Neural progenitor cell (in vitro differentiated cells): ENCODE measurements at places on chromosomes 2 and 18. TPM values are rescaled to one million over a fixed set of nuclear protein-coding genes. Genes with fewer than 3 reads are reported as not detected.

DNA sequence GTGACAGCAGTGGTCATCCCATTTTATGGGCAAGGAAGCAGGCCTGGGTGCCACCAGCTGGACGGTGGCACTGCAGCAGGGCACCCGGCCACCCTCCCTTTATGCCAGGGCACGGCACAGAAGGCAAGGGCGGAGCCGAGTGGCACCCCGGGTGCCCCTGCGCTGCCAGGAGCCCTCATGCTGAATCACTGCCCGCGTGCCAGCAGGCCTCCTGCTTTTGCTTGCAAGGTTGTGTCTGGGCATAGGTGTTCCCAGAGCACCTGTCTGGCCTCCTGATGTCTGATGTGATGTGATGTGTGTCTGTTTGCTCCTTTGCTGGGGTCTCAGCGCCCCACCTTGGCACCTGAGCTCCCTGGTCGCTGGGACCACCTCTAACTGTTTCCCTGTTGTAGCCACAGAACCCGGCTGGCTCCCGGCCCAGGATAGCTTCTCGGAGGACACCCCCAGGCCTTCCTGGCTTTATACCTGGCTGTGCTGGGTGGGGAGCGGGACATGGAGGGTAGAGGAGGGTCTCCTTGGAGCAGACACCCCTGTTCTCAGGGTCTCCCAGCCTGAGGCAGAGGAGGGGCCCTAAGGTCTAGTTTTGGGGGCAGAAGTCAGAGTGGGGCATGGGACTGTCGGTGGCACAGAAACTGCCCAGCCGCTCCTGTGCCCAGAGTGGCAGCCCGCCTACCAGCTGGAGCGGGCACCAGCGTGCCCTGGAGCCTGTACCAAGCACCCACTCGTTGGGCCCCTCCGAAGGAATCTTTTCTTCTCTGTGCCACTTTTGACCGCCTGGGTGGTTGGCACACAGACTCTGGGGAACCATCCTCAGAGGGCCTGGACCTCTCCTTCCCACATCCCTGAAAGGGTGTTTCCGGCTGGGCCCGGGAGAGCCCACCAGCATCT is 3.6 kb downstream of the GPC1 start:
- H3K36me3 ChIP-seq = no peaks in the 10 kb centered on the region
- no peak overlapping the region for H3K4me3 ChIP-seq
- peaks cover 17% of the 10 kb centered on the region for H3K27me3 ChIP-seq
- peaks cover 9% of the 10 kb centered on the region for H3K4me1 ChIP-seq
- no peak overlapping the region for H3K27ac ChIP-seq
- no peak for DNase-seq

DNA sequence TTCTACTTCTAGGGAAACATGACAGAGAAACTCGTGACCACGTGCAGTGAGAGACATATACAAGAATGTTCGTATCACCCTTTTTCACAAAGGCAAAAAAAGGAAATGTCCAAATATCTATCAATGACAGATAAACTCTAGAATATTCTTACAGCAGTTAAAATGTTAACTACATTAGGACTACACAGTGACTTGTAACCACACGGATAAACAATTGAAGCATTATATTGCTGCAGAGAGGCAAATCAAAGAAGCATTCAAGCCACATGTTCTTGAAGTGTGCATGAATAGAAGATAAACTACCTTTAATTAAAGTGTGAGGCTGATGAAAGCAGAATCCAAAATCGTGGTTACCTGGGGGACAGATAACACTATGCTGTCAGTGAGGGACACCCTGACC is 935.3 kb upstream of the KLHL29 start:
- no peak overlapping the region for H3K27ac ChIP-seq
- no peak for DNase-seq
- no peaks in the 10 kb centered on the region for H3K27me3 ChIP-seq
- H3K4me1 ChIP-seq = no peaks in the 10 kb centered on the region
- H3K36me3 ChIP-seq = no peaks in the 10 kb centered on the region

TMEM182 gene
- total RNA-seq = 4.2 and 4.6 TPM in 2 replicates

GRCh38 chr2:190477661-190478454 is 56.7 kb downstream of the NEMP2 start:
- H3K4me1 ChIP-seq = no peaks in the 10 kb centered on the region
- H3K36me3 ChIP-seq = no peaks in the 10 kb centered on the region
- H3K27ac ChIP-seq = no peak overlapping the region
- DNase-seq = no peak
- H3K27me3 ChIP-seq = no peaks in the 10 kb centered on the region

DNA sequence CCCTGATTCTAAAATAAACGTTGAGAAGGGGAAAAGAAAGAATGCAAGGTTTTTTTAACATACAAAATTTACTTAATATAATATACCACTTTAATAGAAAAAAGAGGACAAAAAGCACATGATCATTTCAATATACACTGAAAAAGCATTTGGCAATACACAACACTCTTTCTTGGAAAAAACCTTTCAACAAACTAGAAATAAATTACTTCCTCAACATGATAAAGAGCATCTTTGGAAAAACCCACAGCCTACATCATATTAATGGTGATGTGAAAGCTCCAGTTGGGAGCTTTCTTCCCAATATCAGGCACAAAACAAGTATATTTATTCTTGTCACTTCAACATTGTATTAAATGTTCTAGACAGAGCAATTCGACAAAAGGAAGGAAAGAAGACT is 3.0 kb upstream of the POLR1B start:
- H3K27ac ChIP-seq = no peak overlapping the region
- H3K36me3 ChIP-seq = no peaks in the 10 kb centered on the region
- H3K4me1 ChIP-seq = peaks cover 8% of the 10 kb centered on the region

KCNE4 gene
- total RNA-seq = not detected in 2 replicates

DNA sequence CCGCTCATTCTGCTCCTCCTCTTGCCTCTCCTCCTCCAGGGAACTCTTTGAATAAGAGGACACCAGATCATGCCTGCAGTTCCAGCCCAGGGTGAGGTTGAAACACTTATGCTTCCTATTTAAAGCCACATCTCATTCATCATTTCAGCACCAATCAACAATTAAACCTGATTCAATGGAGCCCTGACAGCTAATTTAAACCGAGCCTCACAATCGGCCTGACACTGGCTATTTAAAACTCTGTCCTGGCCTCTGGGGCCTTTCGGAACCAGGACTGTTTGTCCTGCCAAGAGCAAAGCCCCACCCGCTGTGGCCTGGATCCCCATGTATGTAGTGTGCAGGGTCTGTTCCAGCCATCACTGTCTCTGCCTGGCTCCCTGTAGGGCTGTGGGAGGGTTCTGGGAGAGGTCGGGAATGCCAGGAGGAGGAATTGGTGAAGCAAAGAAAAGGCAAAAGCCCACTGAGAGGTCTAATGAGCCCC is 97.4 kb downstream of the MCFD2 start:
- no peak overlapping the region for H3K4me3 ChIP-seq
- H3K27me3 ChIP-seq = no peaks in the 10 kb centered on the region

TNFAIP6 gene
- 0.22 TPM in 1 of 2 replicates, not detected in the other for total RNA-seq

LRRTM1 gene
- 0.84 TPM in 1 of 2 replicates, not detected in the other for total RNA-seq

DNA sequence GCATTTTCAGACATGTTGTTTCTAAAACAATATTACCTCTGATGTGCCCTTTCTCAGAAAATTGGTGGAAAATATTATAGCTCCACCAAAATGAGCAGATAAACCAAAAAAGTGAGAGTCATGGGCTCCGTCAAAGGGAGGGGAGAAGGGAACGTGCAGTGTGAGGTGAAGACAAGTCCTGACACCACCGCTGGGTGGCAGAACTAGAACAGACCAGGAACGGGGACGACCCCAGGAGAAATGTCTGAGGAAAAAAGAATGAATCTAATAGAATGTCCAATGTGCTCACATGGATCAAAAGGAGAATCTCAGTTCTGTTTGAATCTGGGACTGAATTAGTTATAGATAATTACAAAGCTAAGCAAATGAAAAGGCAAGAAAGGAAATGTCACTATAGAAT is 22.6 kb upstream of the BCL2 start:
- H3K27ac ChIP-seq = no peak overlapping the region
- no peaks in the 10 kb centered on the region for H3K4me1 ChIP-seq
- peak; percentile 66 for DNase-seq
- H3K36me3 ChIP-seq = no peaks in the 10 kb centered on the region

ERFE gene
- total RNA-seq = 0.09 TPM in 1 of 2 replicates, not detected in the other

PKP4 gene
- total RNA-seq = 72.1 and 83.9 TPM in 2 replicates

SLC4A5 gene
- 1.7 and 2.0 TPM in 2 replicates for total RNA-seq

CASP10 gene
- total RNA-seq = 1.4 and 2.2 TPM in 2 replicates

PTPN2 gene
- total RNA-seq = 47.7 and 57.9 TPM in 2 replicates

REG1B gene
- total RNA-seq = not detected in 2 replicates

POTEJ gene
- total RNA-seq = 0.21 TPM in 1 of 2 replicates, not detected in the other

DNA sequence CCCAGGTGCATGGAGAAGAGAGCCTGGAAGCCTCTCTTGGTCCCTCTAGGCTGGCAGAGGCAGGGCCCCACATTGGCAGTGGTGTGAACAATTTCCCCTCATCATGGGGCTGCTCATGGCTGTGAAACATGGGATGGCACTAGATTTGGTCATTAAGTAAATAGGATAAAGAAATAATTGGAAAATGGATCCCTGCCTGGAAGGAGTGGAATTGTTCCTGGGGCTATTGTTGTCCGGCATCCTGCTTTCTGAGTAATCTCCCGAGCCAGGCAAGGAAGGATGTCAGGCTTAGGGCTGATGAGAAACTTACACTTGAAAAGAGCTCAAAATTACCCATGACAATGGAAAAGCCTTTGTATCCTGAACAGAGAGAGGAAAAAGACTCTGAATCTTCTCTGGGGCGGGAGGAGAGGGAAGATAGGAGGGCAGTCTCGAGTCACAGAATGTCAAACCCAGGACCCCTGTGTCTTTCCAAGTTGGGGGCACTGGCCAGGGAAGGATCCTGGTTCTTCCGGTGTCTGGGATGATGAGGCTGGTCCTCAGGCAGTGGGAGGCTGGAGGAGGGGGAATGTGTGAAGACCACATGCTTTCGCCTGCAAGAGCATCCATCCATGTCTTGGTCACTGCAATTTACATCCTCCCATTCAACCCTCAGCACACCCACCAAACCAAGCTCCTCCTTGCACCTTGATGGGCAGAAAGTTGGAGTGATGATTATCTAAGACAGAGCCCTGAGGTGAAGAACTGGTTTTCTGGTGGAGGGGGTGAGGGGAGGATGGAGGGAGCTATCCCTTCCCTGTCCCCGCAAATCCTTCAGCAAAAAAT is 27.1 kb upstream of the STEAP3 start:
- H3K4me3 ChIP-seq = no peak overlapping the region
- peaks cover 21% of the 10 kb centered on the region for H3K27me3 ChIP-seq
- no peak overlapping the region for H3K27ac ChIP-seq
- H3K36me3 ChIP-seq = no peaks in the 10 kb centered on the region
- peaks cover 11% of the 10 kb centered on the region for H3K4me1 ChIP-seq
- DNase-seq = peak; percentile 25

DNA sequence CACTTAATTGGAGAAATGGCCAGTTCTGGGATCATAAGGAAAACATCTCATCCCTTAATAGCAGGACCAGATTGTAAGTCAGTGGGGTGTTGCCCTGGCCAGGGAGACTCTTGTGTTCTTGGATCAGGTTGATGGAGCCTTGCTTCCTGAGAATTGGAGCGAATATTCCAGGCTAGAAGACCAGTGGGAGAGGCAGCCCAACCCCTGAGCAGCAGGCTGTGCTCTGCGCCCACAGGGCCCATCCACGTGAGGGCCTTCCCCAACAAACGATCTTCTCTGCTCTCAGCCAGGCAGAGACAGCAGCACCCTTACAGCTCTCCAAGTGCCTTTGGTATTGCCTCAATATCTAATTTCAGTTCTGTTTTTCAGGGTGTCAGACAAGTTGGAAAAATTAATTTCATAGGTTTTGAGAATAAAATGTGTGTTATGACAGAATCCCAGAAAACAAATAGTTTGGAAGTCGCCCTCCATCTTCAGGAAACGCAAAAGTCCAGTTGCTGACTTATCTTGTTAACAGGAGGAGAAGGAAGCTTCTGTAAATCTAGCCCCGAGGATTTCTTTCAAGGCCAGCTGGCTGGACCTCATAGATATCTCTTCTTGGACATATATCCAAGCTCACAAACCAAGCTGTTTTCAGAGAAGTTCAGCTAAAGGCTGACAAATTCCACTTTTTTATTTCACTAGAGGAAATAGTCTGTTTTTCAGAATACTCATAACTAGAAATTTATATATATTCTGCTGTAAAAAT is 105.5 kb downstream of the COPS8 start:
- peaks cover 3% of the 10 kb centered on the region for H3K36me3 ChIP-seq
- H3K4me3 ChIP-seq = no peak overlapping the region
- H3K27ac ChIP-seq = no peak overlapping the region
- no peaks in the 10 kb centered on the region for H3K27me3 ChIP-seq

DNA sequence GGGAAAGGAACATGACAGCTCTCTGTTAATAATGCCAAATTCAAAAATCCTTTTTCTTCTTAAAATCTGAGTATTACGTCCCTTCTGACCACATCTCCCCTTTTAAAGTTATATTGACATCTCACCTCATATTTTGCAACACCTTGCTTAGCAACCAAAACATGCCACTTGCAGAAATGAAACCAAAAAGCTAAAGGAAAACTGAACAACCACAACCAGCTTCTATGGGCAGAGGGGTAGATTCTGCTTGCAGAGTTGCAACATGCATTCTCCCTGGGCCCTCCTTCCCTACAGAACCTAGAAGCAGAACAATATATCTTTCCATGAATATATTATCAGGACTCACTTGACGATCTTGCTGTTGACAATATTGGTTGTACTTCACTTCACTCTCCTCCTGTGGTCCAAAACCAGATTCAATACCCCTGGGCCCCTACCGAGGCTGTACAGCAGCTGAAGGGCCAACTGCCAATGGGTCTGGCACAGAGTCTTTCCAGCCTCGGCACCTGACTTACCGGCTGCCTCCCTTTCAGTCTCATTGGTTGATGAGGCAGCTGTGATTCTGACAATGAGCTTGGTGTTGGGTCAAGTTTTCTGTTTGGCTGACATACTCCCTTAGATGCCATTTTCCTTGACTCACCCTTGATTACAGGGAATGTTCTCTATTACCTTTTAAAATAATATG is 616.6 kb downstream of the ZEB2 start:
- no peak overlapping the region for H3K27ac ChIP-seq
- no peak overlapping the region for H3K4me3 ChIP-seq
- peaks cover 23% of the 10 kb centered on the region for H3K4me1 ChIP-seq
- H3K27me3 ChIP-seq = no peaks in the 10 kb centered on the region

FAM110C gene
- total RNA-seq = 0.50 and 0.65 TPM in 2 replicates

DNA sequence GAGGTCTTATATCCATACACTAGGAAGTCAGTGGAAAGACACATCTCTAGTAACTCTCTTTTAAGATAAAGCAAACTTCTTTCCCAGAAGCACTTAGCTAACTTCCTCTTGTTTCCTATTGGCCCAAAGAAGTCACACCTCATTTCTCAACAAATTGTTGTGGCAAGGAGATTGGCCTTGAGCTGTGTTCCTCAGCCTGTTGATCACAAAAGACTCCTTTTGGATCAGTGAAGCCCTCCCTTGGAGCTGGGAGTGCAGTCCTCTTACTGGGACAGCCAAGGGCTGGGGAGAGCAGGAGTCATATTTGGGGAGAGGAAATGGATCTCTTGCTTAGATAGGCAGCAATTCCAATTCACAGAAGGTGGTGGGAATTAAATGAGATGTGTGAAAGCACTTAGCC is 51.2 kb upstream of the DAPL1 start:
- peaks cover 6% of the 10 kb centered on the region for H3K4me1 ChIP-seq
- DNase-seq = no peak
- H3K27ac ChIP-seq = no peak overlapping the region
- H3K36me3 ChIP-seq = no peaks in the 10 kb centered on the region

SCTR gene
- total RNA-seq = not detected in 2 replicates

GRCh38 chr2:177669625-177670330 is 277.2 kb downstream of the AGPS start:
- H3K27ac ChIP-seq = no peak overlapping the region
- DNase-seq = no peak
- H3K36me3 ChIP-seq = no peaks in the 10 kb centered on the region

- no peak overlapping the region for H3K4me3 ChIP-seq
- no peak overlapping the region for H3K27ac ChIP-seq
- no peaks in the 10 kb centered on the region for H3K36me3 ChIP-seq
These were observed 6.2 kb downstream of the ABCG5 start for GRCh38 chr2:43832457-43832856.
